ENCODE measurements at places on chromosomes 4 and X. TPM values are rescaled to one million over a fixed set of nuclear protein-coding genes. Genes with fewer than 3 reads are reported as not detected.

Gene VEGFD
- 2.1 TPM for polyA plus RNA-seq

Gene HNRNPDL
- 215 TPM for polyA plus RNA-seq

Gene CT47B1
- not detected for polyA plus RNA-seq

Gene SPANXN3
- not detected for polyA plus RNA-seq

GRCh38 chrX:130861462-130861861 lies 41.5 kb downstream of the ENOX2 start:
- DNase-seq = no peak

GRCh38 chrX:153917869-153918268 lies 8.2 kb downstream of the ARHGAP4 start:
- no peak for DNase-seq

DNA sequence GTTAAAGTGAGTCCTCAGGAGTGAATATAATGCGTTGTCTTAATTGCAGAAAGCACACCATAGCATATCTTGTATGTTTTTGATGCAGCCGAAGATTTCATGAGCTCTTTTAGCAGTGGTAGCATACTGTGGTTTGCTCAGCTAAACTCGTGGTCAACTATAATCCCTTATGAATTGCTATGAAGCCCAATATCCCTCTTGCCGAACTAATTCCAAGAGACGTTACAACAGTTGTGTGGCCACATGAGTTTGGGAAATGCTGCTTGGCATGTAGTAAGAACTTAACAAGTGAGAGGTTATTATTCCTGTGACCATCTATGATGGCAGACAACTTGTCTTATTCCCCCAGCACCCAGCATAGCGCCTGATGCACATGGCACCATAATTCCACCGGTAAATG lies 30.7 kb downstream of the SYAP1 start:
- no peak for DNase-seq

All from cardiac muscle cell (in vitro differentiated cells and primary cell).